Stimulated activated CD8-positive, alpha-beta memory T cell treated with anti-CD3 and anti-CD28 coated beads, Interleukin-2, amount 100 ng/mL, for 1 hour (primary cell): ENCODE measurements at places on chromosomes 5 and 9.

GRCh38 chr5:153658606-153659005 lies 168.1 kb downstream of the GRIA1 start:
- no peak for DNase-seq

DNA sequence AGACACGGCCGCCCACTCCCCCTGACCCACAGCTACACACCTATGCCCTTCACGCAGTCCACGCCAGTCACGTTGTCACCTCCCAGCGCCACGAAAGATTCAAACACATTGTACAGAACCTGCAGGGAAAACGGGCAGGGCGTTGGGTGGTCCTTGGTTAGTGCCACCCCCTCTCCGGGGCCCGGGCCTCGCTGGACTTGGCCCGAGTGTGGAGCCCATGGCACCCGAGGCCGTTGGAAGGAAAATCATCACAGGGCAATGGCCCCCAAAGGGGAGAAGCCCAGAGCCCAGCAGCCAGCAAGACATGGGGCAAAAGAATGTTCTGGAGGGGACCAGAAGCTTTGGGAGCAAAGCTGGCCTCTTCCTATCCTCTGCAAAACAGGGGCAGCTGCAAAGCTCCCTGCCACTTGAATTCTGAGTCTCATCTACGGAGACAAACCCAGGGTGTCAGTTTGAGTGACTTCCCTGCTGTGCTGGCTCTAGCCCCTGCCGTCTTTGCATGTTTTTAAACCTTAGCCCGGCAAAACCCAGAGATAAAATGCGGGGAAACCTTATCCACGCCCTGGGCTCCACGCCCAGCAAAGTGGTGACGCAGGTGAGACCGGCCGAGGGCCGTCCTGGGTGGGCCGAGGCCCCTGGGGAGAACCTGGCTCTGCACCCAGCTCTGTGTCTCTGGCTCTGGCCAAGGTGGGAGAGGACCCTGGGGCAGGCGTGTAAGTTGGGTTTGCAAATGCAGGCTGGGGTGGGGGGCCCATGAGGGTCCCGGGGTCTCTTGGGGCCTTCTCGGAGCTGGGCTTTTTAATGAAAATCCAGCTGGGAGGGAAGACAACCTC lies 38.9 kb downstream of the SLC9A3 start:
- no peak for DNase-seq

GRCh38 chr5:132764671-132765238 lies 12.3 kb downstream of the SEPTIN8 start:
- DNase-seq, result no peak

- DNase-seq, result no peak
Measured at GRCh38 chr5:72412283-72413055, 92.3 kb downstream of the PTCD2 start.
